ENCODE measurements at places on chromosomes 4 and X.

- DNase-seq, result no peak
These were observed 36.0 kb upstream of the CD99L2 start for GRCh38 chrX:150934453-150934852.

DNA sequence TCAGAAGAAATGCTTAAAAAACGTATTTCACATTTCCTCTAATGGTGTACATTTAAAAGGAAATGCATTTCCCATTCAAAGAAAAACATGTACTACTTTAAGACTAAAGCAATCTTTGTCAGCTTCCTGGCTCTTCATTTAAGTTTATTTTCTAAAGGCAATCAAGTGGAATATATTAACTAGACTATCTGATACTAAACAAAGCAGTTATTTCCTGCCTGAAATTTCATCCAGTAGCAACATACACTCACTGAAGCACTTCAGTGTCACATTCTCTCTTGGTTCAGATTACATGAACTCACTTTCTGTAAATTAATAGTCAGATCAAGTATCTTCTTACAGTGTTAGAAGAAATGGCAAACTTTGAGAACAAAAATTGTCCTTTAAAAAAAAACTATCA is 42.5 kb downstream of the LRBA start:
- DNase-seq, result no peak

DNA sequence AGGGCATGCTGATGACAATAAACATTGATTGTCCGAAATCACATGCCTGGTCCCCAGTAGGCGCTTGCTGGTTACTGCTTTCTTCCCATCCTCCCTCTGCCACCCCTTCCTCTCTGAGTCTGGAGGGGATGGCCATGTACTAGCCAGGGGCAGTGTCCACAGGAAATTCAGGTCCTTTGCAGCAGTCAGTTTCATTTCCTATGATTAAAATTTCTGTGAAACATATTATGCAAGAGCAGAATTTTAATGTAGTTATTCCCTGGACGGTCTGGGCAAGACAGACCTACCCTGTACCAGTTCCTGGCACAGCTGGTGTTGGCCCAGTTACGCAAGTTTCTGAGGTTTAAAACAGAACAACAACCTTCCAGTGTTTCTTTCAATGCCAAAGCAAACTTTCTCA is 28.2 kb upstream of the TLR2 start:
- DNase-seq, result peak; percentile 87

DNA sequence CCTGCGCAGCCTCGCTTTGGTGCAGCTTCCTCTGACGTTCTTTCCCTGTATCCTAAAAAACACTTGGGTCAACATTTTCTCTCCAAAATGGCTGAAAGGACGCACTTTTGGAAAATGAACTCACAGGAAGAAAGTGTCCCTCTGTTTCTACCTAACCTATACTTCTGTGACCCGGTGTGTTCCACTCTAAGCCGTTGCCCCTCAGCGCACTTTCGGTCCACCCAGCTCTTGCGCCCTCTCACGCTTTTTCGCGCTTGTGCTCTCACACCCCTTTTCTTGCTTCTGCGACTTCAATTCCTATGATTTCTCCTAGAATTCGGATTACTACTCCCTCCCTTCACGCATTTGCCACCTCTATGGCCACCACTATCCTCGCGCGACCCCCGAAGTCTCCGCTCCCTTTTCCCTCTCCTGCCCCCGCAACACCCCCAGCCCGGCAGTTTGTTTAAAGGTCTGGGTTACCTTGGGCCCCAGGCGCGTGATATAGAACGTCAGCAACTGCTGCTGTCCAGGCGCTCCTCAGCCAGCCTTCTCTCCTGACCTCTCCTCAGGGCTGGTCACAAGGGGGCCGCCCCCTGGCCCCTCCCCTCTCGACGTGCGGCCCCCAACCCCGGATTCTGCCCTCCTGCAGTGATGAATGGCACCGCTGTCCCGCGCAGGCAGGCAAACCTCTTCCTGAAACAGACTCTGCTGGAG is at the start of gene USP51:
Gene USP51 (minus strand): TSS at position 535 of the 696 bp plus-strand sequence. CDS start 909 bp downstream, outside the sequence.
- peak; percentile 85 for DNase-seq

DNA sequence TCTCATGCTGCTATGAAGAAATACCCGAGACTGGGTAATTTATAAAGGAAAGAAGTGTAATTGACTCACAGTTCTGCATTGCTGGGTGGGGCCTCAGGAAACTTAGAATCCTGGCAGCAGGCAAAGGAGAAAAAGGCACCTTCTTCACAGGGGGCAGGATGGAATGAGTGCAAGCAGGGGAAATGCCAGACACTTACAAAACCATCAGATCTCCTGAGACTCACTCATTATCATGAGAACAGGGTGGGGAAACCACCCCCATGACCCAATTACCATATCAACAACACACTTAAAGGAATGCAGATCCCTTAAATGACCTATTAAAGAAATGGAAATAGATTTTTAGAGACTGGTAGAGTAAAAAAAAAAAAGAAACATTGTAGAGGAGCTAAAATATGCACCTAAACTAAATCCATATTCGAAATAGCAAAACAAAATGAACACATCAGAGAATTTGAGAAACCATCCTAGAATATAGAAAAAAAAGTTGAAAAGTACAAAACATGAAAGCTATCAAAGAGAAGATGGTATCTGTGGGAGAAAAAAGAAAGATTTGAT is 104.3 kb upstream of the UGT8 start:
- DNase-seq, result no peak
